Vagina (tissue), 2 donors: ENCODE measurements at places on chromosomes 16 and 17. TPM values are rescaled to one million over a fixed set of nuclear protein-coding genes. Genes with fewer than 3 reads are reported as not detected.

The CHST5 gene
- not detected for total RNA-seq

GRCh38 chr17:8359769-8360168 lies 16.7 kb downstream of the KRABD2 start:
- DNase-seq: no peak

DNA sequence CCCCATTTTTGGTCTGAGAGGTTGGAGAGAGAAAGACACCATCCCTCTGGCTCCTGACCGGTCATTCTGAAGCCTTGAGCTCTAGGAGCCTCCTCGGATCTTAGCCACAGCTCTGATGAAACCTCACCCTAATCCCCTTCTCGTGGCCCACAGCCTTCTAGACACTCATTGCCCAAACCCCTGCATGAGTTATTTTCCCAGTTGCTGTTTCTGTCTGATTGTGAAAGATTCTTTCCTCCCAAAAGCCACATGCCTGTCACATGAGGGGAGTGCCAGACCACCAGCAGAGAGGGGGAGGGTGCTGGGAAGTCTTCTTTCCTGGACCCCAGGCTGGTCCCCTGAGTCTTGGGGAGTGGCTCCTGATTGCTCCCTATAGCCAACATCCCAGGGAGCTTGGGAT lies 17.6 kb upstream of the ABR start:
- no peak for DNase-seq

DNA sequence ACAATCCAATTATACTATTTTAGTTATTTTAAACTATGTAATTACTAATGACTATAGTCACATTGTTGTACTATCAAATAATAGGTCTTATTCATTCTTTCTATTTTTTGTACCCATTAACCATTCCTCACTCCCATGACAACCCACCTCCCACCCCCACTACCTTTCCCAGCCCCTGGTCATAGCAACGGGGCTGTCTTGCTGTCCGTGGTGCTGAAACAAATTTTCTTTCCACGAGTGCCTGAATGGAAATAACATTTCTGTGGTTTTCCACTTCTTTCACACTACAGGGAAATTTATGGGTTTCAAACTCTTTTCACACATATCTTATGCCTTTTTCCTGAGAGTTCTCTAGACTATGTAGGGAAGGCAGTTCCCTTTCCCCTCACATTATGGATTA lies 326.6 kb downstream of the PHKB start:
- no peak for DNase-seq

DNA sequence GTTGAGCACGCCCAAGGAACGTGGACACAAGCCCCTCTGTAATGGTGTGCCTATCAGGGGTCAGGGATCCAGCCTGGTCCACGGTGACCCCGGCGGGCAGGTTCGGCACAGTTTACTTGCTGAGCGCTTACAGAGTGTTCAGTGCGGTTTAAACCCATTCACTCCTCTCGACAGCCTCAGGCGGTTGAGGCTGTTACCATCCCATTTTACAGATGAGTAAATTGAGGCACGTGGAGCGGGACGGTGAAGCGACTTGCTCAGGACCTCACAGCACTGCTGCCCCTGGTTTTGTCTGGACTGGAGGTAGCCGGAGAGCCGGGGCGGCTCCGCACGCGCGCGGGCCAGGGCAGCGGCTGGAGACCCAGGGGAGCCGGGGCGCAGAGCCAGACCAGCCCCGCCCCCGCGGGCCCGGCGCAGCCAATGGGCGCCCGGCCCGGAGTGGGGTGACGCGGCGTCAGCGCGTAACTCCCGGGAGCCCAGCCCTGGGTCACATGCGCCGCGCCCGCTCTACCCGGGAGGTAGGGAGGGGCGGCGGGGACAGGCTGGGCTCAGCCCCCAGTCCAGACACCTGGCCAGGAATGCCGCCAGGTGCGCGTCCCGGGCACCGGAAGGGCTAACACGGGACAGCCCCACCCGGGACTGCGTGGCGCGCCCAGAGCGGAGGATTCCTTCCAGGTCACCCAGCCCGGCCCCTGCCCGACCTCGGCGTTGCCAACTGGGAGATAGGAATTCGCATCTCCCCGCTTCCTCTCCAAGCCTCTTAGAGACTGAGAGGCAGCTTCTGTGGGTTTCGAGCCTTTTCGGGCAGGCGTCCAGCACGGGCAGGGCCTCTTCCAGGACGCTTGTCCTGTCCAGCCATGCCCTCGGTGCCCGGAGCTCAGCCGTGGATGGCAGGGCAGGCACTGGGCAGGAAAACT lies 3.3 kb upstream of the SREBF1 start:
- no peak for DNase-seq

GRCh38 chr17:47851764-47852112 lies 775 bp upstream of the SP6 start:
- DNase-seq: no peak
